ENCODE measurements at places on chromosomes 4 and X.

DNA sequence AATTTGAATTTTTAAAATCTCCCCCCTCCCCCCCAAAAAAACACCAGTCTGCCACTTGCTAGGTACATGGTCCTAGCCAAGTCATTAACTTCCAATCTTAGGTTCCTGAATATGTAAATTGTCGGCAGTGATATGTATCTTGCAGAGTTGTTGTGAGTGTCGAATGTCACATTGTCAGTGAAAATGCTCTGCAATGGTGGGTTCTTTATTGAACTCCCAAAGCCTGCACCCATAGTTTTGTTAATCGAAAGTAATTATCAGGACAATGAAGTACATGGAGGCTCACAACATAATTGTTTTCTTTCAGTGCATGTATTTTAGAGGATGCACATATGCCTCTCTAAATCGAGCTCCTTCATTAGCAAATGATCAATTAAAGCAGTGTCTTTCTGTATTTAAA, 185.6 kb upstream of the S100G start:
- no peak for DNase-seq

GRCh38 chr4:23232987-23233386, 540.2 kb downstream of the GBA3 start:
- DNase-seq, result no peak

DNA sequence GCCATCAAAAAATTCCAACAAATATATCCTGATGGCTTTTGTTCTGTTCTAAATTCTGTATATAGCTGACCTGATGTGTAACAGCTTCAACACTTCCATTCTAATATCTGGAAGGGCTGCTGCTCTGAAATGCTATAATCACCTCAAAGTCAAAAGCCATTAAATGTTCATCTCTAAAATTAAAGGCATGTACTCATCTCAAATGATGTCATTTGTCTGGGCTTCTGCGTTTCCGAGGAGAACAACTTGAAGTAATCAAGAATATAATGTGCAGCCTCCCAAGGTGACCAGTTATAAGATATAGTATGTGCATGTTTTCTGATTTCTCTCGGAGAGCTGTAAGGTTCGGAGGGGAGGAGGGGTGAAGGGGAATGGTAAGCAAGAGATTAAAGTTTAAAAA, 237.6 kb downstream of the SCFD2 start:
- no peak for DNase-seq

DNA sequence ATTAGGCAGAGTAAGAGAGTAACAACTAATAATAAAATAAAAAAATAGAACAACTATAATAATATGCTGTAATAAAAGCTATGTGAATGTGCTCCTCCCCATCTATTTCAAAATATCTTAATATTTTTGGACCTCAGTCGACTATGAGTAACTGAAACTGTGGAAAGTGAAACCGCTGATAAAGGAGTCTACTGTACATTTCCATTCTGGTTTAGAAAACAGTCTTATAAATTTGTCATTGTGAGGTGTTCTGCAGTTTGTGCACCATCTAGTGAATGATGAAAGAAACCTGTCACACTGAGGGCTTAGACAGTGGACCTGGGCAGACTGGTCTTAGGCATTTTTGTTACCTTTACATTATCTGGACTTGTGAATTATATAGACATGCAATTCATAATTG, 42.0 kb downstream of the TMEM150C start:
- no peak for DNase-seq

GRCh38 chr4:184188443-184189400, 29.0 kb downstream of the ENPP6 start:
- no peak for DNase-seq

- DNase-seq, result peak; percentile 22
Observed at GRCh38 chr4:825063-825970, 612 bp downstream of the CPLX1 start.

DNA sequence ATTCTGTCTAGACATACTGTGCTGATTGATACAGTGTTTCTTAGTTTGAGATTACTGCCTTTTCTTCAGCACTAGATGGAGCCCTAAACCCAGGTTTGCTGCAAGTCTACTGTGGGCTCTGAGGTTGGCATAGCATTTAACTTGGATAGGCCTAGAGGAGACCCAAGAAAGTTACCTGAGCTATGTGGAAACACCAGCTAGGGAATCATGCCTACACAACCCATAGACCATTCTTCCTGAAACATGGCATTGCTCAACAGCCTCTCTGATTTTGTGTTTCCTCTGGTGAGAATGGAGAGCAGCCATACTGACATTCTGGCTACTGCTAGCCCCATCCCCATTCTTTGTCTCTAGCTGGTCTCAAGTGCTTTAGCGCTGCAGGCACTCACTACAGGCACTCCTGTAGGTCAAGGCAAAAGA, 287.7 kb upstream of the PCDH18 start:
- no peak for DNase-seq

- no peak for DNase-seq
Observed at GRCh38 chrX:154750301-154751202, at the start of gene GAB3. GAB3 (minus strand) TSS chrX:154751077; CDS start chrX:154751025, 52 bp downstream.

GRCh38 chr4:157013656-157014055, 42.1 kb upstream of the PDGFC start:
- DNase-seq, result no peak

DNA sequence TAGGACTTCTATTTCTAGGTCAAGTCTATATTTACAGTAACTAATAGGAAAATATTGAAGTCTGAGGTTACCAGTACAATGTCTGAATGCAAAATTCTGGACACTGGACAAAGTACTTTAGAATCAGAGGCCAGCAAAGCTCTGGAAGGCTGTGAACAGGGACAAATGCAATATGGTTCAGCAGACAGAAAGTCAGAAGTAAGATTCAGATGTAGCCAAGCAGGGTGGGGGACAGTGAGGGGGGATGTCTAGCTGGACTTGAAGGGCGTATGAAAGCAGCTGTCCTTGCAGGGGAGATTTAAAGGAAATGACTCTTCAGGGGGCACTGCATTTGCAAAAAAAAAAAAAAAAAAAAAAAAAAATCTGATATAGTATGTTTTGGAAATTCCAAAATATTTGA, 2.9 kb downstream of the SORBS2 start:
- no peak for DNase-seq

DNA sequence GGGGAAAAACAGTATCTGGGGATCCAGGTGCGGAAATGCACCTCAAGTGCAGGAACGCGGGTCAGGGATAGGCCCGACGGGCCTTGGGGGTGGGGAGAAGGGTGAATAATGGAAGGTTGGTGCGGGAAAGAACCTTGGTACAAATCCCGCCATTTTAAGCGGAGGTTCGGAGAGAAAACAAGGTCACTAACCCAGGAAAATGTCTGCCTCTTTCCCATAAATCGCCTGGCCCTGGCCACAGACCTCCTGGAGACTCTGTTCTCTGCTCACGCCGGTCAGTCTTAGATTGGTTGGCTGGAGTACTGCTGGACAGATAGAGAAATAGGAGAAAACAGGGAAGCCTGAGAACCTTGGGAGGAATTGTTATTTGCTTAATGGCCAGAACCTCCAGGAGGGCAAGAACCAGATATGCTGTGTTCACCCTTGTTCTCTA, 897 bp upstream of the FBXL5 start:
- DNase-seq, result no peak

DNA sequence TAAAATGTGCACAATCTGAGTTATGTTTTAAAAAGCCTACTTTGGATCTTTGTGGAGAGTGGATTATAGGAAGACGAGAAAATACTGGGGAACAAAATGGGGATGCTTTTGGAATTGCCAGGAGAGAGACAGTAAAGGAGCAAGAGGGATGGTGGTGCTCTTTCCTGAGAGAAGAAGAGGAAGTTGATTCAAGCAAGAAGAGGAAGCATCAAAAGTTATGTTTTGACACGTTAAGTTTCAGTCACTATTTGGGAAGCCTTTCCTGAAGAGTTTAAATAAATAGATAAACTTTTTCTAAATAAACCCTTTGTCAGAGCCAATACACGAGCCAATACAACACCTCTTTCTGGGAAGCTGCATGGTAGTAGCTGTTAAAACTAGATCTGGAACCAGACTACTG, 394.1 kb downstream of the GALNTL6 start:
- DNase-seq, result no peak

GRCh38 chr4:156971676-156972378, at the start of gene PDGFC:
PDGFC (minus strand) TSS chr4:156971799; CDS start chr4:156970903, 896 bp downstream.
- no peak for DNase-seq

DNA sequence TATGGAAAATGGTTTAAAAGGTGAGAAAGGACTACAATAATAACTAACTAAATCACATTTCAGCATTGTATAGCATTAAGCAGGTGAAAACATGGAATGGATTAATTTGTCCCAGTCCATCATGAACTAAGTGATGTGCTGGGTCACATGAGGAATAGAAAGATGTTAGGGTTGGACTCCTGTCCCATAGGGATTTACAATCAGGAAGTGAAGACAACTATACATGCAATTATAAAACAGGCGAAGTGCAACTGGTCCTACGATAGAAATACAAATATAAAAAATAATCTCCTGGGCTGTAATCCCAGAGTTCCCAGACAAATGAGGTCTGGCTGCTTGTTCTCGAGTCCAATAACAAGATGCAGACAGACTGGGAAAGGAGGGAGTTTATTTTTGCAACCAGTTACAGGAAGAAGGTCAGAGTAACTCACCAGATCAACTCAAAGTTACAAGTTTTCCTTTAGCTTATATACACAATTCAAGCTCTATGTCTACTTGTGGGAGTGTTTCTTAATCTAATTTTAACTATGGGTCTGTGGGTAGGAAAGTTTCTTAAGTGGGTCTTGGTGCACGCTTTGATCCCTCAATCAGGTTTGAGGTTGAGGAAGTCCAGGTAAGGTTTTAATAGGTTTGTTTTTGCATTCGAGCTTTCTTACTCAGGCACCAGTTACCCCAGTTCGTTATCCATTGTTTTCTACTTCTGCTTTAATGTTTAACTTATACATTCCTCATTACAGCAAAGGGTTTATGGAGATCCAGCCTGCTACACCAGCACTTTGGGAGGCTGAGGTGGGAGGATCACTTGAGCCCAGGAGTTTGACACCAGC, 50.1 kb downstream of the IGFBP7 start:
- DNase-seq, result no peak

DNA sequence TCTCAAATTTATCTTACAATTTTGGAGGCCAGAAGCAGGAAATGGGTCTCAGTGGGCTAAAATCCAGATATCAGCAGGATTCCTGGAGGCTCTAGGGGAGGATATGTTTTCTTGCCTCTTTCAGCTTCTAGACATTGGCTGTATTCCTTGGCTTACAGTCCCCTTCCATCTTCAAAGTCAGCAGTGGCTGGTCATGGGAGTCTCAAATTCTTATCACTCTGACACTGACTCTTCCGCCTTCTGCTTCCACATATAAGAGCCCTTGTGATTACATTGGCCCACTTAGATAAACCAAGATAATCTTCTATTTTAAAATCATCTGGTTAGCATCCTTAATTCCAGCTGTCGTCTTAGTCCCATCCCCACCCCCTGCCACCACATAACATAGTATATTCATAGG, 113.0 kb downstream of the PCDH7 start:
- no peak for DNase-seq

DNA sequence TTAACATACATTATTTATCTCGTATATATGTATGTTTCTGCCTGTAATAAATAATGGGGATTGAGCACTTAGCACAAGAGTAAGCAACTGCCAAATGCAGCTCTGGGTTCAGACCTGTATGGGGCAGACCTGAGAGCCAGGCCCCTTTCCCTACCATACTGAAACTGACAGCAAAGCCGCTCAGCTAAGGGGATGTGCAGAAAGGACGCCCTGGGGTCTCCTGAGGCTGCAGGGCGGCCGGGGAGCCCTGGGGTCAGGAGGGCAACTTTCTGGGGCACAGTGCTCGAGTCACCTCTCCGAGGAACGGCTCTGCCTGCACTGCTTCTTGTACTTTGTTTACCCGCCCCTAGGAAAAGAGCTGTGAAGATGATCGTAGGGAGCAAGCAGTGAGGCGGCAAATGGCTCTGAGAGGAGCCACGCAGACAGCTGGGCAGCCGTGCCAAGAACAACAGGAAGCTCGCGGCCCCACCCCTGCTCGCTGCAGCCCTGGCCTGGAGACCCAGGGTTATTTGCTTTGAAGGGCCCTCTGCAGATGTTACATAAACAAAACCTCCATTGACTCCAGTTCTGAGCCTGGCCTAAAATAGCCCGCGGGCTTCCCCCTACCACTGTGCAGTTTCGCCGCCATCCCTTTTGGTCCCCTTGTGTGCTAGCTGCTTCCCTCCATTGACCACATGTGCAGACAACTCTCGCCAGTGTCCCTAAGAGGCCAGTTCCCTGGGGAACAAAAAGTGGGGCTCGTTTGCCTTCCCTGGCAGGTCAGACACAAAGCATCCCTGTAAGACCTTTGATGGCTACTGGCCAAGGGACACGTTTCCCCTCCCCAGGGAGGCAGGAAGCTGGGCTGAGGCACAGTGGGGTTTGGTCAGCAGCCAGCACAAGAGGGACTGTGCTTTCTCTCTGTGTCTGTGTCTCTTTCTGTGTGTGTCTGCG, 111.3 kb upstream of the LNX1 start:
- DNase-seq, result no peak

DNA sequence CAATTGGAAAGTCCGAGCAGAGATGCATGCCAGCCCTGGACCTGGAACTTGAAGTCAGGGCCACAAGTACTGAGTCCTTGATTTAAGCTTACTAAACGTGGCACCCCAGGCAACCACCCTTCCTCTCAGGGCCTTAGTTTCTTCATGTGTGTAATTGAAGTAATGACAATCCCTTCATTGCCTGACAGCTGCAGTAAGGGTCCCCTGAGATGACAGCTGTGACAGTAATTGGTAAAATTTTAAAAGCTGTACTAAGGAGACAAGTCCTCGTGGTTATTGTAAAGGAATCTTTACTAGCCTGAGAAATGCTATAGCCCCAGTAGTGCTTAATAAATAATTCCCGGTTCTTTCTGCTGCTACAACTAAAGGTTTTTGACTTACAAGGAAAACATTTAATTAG, 175.1 kb upstream of the RADX start:
- no peak for DNase-seq

DNA sequence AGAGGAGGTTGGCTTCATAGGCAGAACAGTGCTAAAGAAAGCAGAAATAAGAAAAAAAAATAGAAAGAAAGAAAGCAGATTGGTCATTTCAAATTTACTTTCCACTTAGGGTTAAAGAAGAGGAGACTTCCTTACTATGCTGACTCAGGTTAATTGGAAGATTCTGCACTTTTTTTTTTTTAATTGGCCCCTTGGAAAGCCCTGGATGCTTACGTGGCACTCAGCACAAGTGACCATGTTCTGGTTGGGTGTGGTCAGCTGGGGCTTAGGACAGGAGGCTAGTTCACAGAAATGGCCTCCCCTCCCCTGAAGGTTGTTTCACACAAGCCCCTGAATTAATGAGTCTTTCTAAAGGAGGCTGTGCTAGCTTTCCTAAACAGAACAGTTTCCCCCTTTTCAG, 14.5 kb downstream of the MAGEA9B start:
- DNase-seq, result no peak

DNA sequence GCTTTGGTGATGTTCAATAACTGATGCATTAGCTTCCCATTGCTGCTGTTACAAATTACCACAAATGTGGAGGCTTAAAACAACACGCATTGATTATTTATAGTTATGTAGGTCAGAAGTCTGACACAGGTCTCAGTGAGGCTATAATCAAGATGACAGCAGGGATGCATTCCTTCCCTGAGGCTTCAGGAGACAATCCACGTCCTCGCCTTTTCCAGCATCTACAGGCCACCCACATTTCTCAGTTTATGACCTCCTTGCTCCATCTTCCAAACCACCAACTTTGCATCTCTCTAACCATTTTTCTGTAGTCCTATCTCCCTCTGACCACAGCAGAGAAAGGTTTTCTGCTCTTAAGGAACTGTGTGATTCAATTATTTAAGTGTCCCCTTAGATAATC, 92.5 kb downstream of the GASK1B start:
- no peak for DNase-seq

Measured in activated CD8-positive, alpha-beta memory T cell treated with anti-CD3 and anti-CD28 coated beads for 1 hour (primary cell).